ENCODE measurements at places on chromosomes 1 and 21.

- no peak for DNase-seq
Observed at GRCh38 chr1:226706684-226707083, 32.4 kb downstream of the ITPKB start.

GRCh38 chr1:153546796-153547559 lies 1.4 kb upstream of the S100A4 start:
- no peak for DNase-seq

DNA sequence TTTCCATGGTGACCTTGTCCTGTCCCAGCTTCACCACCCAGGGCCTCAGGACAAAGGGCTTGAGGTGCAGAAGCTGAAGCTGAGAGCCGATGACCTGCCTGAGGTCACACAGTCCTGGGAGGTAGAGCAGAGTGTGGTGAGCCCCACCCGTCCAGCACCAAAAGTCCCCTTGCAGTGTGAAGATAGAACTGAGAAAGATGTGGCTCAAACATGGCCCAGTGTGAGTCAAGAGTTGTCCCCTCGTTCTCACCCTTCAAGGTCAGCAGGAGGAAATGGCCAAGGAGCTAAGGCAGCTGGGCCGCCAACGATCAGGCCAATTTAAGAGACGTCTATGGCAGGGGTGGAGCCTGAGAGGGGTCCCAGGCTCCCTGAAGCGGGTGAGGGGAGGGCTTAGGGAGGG lies 157.5 kb upstream of the KLHDC7A start:
- no peak for DNase-seq

DNA sequence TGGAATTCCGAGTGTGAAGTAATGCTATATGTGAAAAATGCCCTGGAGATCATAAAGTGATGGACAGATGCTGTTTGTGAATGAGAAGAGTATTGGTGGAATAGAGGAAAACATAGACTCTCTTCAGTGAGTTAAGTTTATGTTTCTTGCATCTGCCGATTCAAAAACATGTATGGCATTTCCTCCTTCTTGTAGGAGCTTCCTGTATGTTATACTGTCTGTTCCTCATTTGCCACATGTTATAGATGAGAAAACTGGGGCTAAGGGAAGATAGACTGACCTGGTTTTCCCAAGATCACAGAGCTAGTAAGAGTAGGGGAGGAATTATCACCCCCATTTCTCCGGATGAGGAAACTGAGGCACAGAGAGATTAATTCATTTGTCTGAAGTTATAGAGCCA lies 41.1 kb upstream of the IL20 start:
- no peak for DNase-seq

GRCh38 chr1:43322506-43322905 lies 15.1 kb upstream of the MPL start:
- no peak for DNase-seq

- DNase-seq: no peak
Observed at GRCh38 chr1:200134116-200134515, 106.6 kb downstream of the NR5A2 start.

DNA sequence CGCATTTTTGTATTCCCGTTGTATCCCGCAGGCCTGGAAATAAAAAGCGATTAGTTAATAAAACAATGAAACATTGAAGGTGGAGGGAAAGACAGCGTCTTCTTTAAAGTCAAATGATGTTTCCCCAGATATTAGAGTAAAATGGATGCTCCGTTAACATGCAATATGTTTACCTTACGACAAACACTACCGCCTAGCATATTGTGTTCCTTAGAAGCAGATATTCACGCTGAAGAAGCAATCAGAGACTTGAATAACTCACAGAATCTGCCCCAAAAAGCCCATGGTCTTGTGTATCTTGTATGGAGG lies 583 bp upstream of the B4GALT3 start:
- DNase-seq: no peak

- DNase-seq: no peak
Observed at GRCh38 chr1:145912128-145912641, 2.3 kb upstream of the ITGA10 start.

DNA sequence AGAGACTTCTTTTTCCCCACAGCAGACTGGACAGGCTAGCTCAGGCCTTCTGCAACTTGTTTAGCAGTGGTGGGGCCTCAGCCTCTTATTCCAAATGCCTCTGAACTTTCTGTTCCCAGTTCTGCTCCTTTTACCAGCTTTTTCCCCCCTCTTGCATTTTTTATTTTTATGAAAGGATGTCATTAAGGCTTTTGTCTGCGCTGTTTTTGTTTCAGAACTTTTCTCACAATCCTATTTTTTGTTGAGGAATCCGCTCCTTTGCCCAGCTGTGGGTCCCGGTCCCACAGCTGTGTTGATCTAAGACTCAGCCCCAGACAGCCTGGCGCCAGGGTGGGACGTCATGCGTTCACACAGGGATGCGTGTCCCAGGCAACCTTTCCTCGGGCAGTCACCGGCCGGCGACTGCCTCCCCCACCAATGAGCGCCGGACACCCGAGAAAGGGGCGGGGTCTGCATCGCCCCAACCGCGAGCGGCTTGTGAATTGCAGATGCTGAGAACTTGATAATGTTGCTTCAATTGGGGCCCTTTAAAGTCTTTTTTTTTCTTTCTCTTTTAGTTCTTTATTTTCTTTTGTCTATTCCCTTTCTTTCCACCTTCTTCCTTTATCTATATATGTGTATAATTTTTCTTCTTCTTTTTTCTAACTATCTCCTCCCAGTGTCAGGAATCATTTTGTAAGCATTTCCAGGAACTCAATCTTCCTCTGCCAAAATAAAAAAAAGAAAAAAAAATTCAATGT lies 3.0 kb upstream of the ID3 start:
- DNase-seq: no peak

DNA sequence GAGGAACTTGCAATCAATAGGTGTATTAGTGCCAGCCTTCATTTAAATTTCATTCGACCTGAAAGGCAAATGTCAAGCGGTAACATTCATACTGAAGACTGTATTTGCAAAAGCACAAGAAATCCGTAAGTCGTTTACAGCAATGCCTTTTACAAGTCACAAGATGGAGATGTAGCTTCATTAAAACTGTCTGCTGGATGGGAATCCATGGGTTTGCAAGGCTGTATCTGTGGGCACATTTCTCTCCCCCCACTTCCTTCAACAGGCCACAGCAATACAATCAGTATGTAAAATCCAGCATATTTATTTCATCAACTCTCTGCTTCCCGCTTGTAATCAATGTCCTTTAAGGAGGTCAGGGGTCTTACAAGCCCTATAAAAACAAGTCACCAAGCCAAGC lies 147.1 kb downstream of the SLC45A1 start:
- no peak for DNase-seq

GRCh38 chr1:21586222-21586621 lies 77.0 kb downstream of the ALPL start:
- DNase-seq: no peak

GRCh38 chr1:20074725-20075171 lies 4.8 kb downstream of the PLA2G5 start:
- DNase-seq: no peak

GRCh38 chr21:18832950-18833349 lies 429.4 kb upstream of the TMPRSS15 start:
- no peak for DNase-seq

DNA sequence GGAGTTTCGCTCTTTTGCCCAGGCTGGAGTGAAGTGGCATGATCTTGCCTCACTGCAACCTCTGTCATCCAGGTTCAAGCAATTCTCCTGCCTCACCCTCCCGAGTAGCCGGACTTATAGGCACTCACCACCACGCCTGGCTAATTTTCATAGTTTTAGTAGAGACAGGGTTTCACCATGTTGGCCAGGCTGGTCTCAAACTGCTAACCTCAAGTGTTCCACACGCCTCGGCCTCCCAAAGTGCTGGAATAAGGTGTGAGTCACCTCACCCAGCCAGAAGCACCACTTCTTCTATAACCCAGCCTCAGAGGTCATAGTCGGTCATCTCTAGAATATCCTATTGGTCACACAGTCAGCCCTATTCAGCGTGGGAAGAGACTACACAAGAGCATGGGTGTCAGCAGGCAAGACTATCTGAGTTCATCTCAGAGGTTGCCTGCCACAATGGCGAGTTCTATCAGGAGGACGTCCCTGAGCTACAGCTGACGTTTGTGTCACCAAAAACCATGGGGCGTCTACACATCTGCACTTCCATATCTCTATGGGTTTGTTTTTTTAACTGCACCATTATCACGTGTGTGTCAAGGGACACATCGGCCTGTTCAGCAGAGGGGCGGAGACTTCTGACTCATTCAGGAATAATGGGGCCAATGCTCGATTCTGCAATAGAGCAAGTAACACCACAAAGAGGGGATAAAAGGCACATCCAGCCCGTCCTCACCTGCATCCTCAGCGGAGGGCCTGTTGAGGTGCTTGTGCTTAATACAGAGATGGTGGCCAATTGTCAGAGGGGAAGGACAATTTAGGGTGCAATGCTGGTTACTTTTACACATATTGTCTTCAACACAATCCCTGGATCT lies 256.3 kb upstream of the IRF2BP2 start:
- peak; percentile 30 for DNase-seq

DNA sequence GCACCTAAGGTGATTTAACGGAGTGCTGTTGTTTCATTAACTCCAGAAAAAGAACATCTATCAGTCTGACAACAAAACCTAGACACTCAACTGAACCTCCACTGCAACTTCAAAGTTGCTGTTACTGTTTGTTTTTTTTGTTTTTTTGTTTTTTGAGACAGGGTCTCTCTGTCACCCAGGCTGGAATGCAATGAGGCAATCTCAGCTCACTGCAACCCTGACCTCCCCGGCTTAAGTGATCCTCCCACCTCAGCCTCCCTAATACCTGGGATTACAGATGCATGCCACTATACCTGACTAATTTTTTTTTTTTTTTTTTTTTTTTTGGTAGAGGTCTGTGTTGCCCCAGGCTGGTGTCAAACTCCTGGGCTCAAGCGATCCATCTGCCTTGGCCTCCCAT lies 66.7 kb upstream of the SDC3 start:
- DNase-seq: no peak

DNA sequence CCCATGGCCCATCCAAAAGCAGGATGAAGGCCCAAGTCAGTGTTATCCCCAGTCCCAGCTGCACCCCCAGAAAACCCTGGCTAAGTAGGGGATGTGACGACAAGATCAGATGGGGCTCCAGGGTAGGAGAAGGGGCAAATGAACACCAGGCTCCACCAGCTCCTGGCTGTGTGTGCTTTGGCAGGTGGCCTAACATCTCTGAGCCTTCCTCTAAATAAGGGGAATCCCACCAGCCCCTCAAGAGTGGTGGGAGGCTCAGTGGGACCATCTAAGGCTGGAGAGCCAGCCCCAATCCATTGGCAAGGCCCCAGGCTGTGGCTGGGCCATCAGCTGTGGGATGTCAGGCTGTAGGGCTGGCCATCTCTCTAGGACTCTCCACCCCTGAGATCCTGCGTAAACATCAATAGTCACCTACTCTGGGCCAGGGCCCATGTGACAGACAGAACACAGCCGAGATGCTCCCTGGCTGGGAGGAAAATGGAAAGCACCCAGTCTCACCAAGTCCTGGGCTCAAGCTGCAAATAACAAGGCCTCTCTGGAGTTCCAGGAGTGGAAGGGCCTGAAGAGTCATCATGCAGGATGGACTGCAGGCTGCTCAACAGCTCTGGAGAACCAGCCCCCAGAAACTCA lies 7.5 kb downstream of the SDC3 start:
- no peak for DNase-seq

DNA sequence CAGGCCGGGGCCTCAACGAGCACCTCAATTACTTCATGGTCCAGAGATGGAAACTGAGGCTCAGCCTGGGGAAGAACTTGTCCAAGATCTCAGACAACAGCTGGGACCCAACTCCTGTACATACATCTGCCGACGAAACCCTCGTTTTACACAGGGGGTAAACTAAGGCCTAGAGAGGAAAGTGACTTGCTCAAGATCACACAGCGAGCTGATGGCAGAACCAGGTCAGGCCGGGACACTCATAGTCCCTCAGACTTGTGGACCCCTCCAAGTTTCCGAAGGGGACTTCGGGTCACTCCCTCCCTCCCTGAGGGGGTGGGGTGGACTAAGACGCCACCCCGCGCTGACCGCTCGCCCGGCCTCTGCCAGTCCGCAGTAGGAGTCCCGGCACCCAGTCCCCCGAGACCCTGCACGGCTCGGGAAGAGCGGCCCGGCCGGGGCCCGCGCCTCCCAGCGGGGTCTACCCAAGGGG lies 430 bp downstream of the WASF2 start:
- DNase-seq: peak; percentile 23

DNA sequence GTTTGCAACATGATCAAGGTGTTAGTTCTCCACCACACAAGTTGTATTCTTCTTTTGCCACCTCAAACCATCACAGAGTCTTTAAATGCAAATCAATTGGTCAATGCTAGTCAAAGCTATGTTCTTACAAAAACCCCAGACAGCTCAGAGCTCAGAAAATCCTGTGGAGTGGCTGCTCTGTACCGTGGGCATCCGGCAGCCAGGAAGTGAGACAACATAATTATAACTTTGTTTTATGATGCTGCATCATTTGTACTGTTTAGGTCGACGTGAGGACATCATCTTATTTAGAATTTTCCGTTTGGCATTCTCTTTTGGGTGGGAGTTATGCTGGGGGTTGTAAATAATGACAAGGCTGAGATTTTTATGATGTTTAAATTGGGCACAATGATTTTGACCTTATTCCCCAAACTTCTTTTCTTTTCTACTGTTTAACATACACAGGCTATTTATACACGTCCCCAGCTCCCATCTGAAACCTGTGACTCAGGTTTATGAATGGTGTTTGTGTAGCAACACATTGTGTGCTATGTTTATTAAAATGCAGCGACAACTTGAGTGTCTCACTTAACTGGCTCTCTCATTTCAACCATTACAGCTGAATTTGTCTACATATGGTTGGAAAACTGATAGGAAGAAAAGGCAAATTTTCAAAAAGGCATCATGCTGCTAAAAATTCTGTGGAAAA lies 124.0 kb downstream of the CNIH3 start:
- DNase-seq: no peak

DNA sequence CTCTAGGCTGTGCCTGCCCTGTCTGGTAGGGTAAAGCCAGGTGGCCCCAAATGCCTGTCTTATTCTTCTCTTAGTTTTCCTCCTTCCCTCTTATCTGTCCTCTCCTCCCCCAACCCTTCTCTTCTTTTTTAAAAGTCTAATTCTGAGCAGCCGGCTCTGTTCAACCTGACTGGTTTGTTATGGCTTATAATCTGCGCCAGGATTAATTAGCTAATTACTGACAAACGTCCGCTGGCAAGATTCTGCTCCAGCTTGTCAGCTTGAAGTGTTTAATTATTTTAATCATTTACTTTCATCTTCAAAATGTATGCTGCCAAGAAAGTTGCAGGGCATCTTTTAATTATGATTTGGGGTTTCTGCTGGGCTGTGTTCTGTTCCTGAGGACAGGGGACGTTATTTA lies 27.2 kb upstream of the PSMB2 start:
- no peak for DNase-seq

GRCh38 chr1:71041806-71042205 lies 5.8 kb downstream of the PTGER3 start:
- DNase-seq: no peak

GRCh38 chr1:39195166-39196111 lies 9.1 kb upstream of the MACF1 start:
- DNase-seq: peak; percentile 73

- no peak for DNase-seq
Observed at GRCh38 chr1:165426745-165427144, 18.2 kb downstream of the RXRG start.

DNA sequence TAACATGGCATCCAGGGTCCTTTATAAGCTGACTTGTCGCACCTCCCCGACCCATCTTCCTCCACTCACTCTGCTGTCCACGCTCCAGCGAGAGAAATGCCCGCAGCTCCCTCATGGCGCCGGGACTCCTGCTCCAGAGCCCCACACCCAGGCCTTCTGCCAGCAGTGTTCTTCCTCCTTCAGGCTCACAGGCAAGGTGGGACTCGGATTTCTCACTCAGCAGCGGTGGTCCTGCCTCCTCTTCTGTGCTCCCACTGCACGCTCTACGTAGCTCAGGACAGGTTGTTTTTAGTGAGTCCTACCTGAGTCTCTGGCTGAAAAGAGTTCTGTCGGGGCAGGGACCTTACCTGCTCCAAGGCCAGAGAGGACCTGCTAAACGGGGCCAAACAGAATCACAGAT lies 11.2 kb downstream of the THEMIS2 start:
- no peak for DNase-seq
